ENCODE measurements at places on chromosomes 7 and 10. TPM values are rescaled to one million over a fixed set of nuclear protein-coding genes. Genes with fewer than 3 reads are reported as not detected.

Gene GIMAP7
- total RNA-seq, result not detected

Gene PLA2G12B
- not detected for total RNA-seq

Gene VAX1
- total RNA-seq, result not detected

Gene SORCS1
- total RNA-seq, result under 0.01 TPM

Gene TMEM236
- 0.12 TPM for total RNA-seq

Gene PRPS1L1
- not detected for total RNA-seq

- peak; percentile 36 for DNase-seq
Measured at GRCh38 chr7:46515844-46516590, 594.9 kb upstream of the IGFBP3 start.

DNA sequence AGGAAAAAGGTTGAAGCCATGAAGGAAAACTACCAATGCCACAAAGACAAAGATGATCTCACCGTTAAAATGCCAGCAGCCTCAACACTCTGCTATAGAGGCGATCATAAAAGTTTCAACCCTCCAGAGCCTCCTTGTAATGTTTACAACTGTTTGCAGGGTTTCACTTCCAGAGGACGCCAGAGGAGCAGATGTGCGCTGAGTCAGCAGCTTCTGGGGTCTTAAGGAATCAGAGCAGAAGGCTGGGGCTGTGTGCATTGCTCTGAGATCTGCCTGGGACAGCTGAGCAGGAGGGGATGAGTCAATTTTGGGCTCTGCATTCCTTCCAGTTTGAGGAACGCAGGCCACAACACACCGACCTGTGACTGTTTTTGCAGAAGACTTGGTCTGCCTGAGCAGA is 98.3 kb downstream of the TMEM130 start:
- DNase-seq, result peak; percentile 61

GRCh38 chr10:19572056-19572455 is 244.2 kb upstream of the PLXDC2 start:
- no peak for DNase-seq

GRCh38 chr10:12501841-12502525 is 152.6 kb downstream of the CAMK1D start:
- no peak for DNase-seq

DNA sequence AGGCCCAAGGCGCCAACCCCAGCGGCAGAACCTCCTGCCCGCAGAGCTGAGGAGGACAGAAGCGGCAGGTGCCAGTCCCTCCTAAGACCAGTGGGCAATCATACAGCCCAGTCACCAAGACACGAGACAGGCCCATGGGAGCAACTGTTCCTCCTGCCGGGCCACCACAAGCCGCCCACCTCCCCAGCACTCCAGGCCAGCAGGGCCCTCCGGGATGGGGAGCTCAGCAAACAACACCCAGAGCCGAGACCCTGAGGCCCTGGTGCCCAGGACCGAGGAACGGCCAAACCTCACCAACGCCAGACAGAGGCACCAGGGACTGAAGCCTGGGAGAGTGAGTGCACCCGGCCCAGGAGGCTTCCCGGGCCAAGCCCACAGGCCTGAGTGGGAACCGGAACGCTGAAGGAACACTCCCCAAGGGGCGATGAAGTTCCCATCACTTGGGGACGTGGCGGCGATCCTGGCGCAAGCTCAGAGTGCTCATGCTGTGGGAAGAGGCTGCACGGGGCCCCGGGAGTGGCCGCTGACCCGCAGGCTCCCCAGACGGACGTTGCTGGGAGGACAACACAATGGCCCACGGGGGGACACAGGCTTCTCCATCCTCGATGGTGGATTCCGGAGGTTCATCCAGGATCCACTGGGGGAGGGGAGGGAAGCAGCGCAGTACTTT is 35.1 kb downstream of the GPER1 start:
- DNase-seq, result no peak

DNA sequence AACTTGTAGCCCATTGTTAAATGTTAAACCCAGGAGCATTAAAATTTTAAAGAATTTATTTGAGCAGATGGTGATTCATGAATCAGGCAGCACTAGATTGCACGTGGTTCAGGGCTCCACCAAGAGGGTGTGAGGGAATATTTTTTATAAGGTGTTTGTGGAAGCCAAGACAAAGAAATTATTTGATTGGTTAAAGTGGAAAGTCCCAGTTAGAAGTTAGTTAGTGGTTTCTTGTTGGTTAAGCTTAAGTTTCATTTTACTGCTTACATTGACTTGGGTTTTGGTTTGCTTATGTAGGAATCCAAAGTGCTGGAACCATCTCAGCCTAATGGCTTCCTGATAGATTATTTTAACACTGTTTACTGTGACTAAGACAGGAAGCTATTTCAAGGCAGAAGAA is 906.2 kb downstream of the LRMDA start:
- DNase-seq, result peak; percentile 58

- DNase-seq, result no peak
Measured at GRCh38 chr7:73429215-73429614, 4.4 kb upstream of the FZD9 start.

GRCh38 chr10:14326581-14326980 is 4.1 kb downstream of the FRMD4A start:
- DNase-seq, result peak; percentile 82

DNA sequence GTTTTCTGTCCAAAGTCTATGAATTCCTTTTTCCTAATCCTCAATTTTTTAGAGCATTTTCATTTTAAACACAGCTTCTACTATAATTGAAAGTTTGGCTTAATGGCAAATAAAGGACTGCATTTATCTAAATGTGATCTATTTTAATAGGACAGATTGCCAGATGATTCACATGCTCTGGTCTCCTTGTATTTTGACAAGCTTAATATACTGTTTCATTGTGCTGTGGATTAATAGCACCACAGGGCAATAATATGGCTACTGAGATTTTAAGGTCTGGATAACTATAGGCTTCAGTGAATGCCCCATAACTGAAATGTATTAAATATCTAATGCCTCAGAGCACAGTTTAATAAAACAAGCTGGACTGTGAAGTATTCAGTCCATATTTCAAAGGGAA is 1362.8 kb downstream of the XPNPEP1 start:
- DNase-seq, result no peak

DNA sequence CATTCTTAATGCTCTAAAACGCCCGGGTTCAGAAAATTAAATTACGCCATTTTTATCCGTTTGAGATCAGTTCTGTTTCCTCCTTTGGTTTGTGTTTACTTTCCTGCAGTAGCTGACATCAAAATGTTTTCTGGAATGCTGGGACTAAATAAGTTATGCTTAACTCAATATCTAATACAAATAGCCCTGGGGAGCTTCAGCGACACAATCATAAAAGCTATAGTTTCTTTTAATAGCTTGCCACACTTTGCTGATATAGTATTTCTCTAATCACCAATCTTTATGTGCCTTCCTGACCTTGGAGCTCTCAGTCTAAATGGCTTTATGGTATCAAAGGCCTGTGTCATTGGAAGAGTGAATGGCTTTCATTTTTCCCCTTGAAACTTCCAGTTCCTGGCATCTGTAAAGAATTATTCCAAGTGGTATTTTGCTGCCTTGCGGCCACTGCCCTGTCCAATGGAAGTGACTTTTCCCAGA is 202.7 kb downstream of the HDAC9 start:
- peak; percentile 8 for DNase-seq

DNA sequence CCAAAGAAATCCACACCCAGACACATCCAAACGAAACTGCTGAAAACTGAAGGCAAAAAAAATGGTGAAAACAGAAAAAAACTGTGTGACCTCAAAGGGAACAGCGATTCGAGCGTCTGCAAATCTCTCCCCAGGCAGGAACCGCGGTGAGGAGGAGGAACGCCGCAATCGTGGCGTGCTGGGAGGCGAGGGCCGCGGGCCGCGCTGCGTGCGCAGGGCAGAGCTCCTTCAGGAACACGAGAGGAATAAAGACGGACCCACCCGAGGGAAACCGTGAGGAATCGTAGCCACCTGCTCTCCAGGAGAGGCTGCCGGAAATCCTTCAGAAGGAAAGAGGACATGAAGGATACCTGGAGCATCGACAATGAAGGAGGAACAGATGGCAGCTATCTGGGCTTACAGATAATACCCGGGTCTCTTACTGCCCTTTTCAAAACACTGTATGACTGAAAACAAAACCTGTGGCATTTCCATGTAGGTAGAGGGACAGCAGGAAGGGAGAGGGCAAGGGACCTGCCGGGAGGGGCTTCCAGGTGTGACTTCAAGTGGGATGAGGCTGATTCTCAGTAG is 266.0 kb downstream of the MAD1L1 start:
- no peak for DNase-seq

Data from RPMI7951 (cell line).